ENCODE measurements at places on chromosomes 7 and 10.

DNA sequence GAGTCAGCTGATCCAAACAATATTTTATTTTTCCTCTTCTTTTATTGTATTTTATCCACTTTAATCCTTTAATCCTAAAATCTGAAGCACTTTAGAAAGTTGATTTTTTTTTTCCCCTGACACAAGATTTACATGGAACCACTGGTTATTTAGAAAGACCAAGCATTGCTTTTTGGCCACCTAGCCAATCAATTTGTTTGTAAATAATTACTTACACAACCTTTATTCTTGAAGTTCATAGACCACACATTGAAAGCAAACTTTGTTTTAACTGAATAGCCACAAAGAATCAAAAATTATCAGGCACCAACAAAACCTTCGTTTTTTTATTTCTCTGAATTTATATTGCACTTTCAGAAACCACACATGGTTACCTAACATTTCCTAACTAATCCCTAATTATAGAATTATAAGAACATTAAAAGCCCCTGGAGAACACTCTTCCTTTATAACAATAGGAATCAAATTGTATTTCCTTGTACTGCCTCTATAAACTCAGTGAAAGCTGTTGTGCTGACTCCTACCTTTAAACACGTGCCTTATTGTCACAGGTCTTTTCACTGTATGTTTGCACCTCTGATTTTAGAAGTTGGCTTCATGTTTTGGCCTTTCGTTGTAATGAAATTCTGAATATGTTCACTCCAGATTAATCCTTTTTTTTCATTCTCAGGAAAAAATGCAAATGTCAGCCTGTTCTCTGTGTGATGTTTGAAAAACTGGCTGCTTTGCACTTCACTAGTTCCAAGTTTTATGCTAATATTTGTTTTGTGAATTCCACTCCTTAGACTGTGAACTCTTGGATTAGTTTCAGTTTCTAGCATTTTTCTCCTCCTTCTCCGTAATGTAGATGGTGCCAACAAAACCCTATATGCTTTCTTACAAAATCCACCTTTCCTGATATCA is 1511.9 kb downstream of the REEP3 start:
- DNase-seq, result no peak

DNA sequence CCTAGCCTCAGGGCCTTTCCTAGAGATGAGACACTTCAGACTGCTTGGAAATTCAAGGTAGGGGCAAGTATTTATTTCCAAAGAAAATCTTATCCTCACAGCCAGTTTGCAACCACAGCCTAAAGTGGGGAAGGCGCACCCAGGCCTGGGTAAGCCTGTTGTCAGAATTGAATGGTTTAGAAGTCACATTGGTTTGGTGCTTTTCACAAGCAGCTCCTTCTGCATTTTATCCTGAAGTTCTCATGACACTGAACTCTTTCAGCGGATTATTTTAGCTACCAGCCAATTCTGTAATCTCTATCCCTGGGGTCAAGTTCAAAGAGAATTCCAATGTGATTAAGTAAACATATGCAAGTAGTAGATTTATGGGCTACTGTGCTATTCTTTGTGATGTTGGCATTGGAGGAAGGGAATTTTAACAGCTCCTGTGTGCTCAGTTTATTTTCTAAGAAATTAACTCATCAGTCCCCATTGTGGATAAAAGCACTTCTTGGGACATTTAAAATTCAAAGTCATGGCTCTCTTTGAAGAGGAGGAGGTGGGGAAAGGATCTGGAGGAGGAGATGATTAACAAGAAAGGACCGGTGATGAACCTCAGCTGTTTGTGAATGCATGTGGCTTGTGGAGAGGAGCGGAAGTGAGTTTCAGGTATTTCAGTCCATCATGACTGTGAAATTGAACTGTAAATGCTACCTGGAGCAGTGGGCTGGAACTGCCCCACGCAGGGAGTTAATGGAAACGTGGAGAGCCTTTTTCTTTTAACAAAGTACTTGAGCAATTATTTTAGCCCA is 90.2 kb upstream of the CACUL1 start:
- no peak for DNase-seq

DNA sequence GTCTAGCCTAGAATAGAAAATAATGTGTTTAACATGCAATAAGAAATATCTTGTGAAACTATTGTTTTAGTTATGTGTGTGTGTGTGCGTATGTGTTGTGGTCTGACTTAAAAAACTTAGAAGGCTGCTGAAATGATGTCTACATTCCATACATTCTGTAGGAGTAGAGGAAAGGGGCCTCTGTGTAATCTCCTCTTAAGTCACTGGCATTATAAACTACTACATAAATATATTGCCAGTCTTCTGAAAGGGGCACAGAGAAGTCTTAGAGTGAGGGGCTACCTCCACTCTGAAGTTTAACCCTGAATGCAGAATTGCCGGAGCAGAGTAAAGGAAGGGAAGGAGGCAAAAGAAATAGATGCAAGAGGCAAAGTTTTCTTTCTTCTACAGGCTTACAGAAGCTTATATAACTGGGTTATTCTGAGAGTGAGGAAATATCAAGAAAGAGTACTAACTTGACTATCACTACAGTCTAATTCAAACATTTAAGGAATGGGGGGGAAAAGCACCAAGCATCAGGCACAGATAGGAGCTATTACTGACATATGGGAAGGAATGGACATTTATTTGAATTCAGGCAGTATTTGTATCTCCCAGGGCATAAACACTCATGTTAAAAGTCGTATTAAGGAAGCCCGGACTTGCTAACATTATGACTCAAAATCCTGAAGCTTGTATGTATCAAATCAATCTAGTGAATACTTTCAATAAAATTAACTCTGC is 75.7 kb downstream of the DNAJC1 start:
- DNase-seq, result no peak

- DNase-seq, result no peak
Observed at GRCh38 chr10:80281292-80281691, 8.2 kb downstream of the MAT1A start.

DNA sequence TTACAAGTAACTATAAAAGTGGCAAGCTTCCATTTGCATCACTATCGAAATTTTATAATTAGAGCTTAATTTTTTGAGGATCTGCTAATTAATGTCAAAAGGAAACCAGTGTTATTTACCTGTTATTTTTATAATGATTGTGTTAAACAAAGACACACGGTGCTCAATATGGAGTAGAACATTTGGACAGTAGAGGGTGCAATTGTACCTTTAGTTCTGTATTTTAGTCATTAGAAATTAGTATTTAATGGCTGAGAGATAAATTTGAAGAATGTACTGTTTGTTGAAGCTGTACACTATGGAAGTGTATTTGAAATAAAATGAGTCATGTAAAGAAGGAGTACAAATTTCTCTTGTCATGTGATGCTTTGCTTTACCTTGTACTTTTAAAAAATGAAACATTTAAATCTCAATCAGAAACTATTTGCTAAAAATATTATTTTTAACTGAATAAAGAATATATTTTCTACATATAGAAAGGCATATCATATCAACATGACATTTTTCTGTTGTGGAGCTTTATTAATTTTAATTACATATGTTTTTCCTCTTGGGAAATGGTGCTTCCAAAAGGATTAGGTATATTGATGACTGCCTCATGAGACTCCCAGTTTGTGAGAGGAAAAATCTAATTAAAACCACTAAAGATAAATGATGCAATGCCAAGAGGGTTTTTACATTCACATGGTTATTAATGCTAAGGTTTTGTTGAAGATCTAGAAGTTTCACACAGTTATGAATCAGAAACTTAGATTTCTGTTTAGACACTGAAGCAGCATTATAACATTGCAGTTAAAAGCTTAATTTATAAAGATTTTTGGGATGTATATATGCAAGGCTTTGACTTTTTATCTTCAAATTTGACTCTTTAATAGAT is 10.4 kb upstream of the PRKG1 start:
- peak; percentile 17 for DNase-seq

DNA sequence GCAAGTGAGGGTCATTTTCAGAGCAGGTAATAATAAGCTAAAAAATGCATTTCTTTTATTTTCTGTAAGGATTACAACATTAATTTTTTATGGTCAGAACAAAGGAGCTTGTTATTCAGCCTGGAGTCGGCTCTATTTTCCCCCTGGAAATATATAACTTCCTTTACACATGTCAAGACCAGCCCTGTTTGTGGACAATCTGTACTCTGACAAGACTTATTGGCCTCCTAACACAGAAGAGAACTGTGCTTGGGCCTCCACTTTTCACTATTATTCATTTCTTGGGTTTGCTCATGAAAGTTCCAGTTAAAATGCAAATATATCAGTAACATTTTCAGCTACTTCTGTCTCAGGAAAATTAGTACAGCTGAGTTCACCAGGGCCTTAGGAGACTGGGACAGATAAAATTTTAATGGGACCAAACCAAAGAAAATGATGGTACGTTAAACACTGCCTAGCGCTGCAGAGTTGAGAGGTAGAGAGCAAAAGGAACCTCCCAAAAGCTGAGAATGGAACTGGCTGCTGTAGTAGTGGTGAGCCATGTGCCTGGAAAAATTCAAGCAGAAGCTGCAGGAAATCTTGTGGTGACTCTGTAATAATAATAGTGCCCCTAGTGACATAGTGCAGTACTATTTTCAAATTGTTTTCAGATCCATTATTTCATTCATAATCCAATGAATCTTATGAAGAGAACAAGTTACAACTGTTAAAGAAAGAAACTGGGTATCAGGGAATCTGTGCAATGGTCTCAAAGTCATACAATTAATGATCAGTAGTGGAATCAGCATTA is 227.2 kb upstream of the KIAA1217 start:
- no peak for DNase-seq
